ENCODE measurements at places on chromosomes 2 and 18.

GRCh38 chr2:120394764-120395163 lies 48.8 kb downstream of the INHBB start:
- no peak for DNase-seq

DNA sequence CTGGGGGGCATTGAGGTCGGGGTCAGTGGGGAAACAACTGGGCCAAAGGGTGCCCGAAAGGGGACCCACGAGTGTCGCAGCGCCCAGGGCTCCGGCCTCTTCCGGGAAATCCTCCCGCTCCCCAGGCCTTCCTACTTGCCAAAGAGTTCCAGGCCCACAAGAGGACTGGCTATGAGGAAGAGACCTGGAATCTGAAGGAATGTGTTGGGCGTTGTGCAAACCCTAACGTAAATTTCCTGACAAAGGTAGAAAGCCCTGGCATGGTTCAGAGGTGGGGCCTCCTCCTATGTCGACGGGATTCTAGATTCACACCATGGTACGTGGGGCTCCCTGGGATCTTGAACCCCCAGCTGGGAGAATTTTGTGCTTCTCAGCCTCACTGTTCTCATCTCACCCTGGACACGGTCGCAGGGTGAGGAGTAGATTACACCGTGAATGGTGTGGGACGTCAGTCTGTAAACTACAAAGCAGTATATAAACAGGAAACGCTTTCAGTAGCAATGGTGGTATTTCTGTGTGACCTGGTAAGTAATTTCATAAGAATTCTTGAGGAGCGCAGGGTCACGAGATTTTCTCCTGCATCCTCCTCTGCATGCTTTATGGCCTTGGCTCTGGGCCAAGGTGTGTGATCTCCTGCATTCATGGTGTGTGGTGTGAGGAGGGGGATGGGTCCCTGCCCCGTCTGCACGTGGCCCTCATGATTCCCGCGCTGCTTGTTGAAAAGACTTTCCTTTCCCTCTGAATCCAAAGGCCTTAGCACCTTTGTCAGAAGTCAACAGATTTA lies 868 bp downstream of the HSBP1L1 start:
- DNase-seq = peak; percentile 28

GRCh38 chr18:22169011-22169888 lies at the start of gene GATA6:
TSS of gene GATA6 (plus strand) at chr18:22169589. CDS start at chr18:22171145, 1,556 bp downstream.
- DNase-seq = peak; percentile 90

GRCh38 chr2:16669388-16669787 lies 3.8 kb upstream of the CYRIA start:
- DNase-seq = no peak

GRCh38 chr18:79371561-79372121 lies 24.1 kb upstream of the NFATC1 start:
- DNase-seq = no peak

- peak; percentile 54 for DNase-seq
Measured at GRCh38 chr2:176188774-176189680, 559 bp downstream of the HOXD1 start.

DNA sequence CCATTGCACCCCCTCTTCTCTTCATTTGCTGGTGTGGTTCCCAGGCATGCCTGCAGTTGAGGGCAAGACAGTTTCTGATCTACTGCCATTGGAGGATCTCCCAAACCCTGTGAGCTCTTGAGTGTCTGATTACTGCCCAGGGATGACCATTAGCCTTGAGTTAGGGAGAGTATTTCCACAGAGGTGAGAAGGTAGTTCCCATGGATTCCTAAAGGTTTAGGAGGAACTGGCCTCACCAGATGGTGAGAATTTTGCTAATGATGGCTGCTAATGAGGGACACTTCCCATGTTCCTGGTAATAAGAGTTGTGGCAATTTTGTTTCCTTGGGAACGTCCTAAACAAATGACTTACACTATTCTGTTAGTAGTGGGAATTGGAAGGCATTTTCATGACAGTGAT lies 42.5 kb downstream of the PTPRM start:
- DNase-seq = no peak
